ENCODE measurements at places on chromosomes 2 and 18. TPM values are rescaled to one million over a fixed set of nuclear protein-coding genes. Genes with fewer than 3 reads are reported as not detected.

The PTRHD1 gene
- 45.5 TPM for total RNA-seq

The IL1F10 gene
- not detected for total RNA-seq

The CCDC121 gene
- 1.5 TPM for total RNA-seq

The DSC2 gene
- total RNA-seq = 0.64 TPM

The KCNIP3 gene
- 2.2 TPM for total RNA-seq

The ABHD3 gene
- 3.1 TPM for total RNA-seq

The DCAF17 gene
- 15.3 TPM for total RNA-seq

The KLHL29 gene
- 8.3 TPM for total RNA-seq

The KLHL41 gene
- total RNA-seq = 0.87 TPM

The ORC2 gene
- total RNA-seq = 11.1 TPM

The TACR1 gene
- total RNA-seq = not detected

The CERKL gene
- not detected for total RNA-seq

The SERPINB12 gene
- total RNA-seq = not detected

The FAM124B gene
- total RNA-seq = 50.3 TPM

The TMEM200C gene
- 0.29 TPM for total RNA-seq
